ENCODE measurements at places on chromosomes 12 and 14.
A peak's percentile ranks its signal among the peaks of the same experiment; 100 is the strongest.

DNA sequence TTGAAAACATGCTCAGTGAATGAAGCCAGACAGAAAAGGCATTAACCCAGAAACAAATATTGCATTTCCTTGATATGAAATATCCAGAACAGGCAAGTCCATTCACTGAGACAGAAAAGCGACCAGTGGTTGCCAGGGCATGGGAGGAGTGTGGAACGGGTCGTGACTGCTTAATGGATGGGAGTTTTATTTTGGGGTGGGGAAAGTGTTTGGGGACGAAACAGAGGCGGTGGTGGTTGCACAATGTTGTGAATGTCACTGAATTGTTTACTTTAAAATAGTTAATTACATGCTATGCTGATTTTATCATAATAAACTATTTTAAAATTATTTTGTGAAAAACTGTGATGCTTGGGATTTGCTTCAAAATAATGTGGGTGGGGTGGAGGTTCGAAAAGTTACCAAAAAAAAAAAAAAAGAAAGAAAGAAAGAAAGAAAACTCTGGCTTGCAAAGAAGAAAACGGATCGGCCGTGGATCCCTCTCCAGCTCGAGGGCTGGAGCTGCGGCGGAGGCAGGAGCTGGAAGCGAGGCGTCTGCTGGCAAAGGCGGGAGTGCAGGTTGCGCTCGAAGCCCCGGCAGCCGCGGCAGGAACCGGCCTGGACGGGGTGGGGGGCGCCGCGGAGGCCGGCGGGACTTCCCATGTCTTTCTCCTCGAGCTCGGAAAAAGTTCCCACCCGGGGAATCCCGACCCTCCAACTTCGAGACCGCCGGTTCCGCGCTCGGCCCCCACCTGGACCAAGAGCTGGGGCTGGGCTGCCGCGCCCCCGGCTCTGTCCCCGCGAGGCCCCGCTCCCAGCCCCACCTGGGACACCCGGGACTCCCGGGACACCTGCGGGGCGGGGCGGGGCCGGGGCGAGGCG lies 524 bp upstream of the P2RX2 start:
- no peak for DNase-seq

DNA sequence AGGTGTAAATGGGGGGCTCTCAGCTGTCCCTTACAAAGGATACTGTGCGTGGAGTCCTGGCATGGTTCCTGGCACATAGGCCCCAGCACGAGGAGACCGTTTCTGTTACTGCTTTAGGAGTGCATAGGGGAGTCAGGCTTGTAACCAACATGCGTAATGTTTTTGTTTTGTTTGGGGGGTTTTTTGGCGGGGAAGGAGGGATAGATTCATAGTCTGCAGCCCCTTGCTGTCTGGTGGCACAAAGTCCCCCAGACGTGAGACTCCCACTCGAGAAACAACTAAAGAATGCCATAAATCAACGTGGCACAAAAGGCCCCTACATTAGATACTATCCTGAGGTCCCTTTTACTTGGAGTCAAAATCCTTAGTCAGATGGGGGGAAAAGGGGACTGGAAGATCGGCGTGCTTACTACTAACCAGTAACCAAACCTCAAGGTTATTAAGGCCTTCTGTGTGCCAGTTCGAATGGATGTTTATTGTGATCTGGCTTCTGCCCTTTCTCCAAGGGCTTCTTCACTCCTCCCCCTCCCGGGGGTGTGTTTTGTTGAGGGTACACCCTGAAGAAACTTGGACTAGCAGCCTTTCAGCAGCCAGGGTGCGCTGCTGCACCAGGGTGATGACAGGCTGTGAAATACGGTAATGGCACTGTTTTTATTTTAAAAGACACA lies 874 bp downstream of the ISCU start:
- peak; percentile 88 for DNase-seq

DNA sequence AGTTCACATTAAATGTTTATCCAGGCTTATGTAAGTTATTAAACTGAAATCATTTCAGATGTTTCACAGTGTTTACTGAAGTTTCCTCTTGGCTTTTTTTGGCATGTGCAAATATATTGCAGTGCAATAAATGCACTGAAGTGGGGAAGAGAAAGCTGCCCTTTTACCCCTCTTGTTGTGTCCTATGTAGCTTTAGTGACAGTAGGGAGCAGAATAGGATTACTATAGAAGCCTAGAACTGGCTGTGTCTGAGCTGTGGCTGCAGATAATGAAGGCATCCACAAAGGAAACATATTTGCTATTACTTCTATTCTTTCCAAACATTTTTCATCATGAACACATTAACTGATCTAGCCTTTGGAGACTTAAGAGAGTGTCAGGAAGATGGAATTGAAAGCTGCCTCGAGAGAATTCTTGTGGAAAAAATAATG lies 24.1 kb upstream of the CNTN1 start:
- DNase-seq: no peak

DNA sequence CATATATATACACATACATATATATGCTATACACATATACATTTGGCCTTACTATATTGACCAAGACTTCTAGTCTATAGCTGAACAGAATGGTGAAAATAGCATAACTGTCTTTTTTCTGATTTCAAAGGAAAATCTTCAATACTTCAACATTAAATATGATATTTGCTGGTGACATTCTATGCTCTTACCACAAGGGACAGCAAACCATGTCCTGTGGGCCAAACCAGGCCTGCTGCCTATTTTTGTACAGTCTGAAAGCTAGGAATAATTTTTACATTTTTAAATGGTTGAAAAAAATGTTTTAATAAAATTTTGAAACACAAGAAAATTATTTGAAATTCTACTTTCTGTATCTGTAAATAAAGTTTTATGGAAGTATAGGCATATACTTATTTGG lies 63.6 kb downstream of the EML5 start:
- peak; percentile 1 for DNase-seq

Measured in iris pigment epithelial cell (primary cell).